ENCODE measurements at places on chromosomes 4 and X. TPM values are rescaled to one million over a fixed set of nuclear protein-coding genes. Genes with fewer than 3 reads are reported as not detected.
A peak's percentile ranks its signal among the peaks of the same experiment; 100 is the strongest.

DNA sequence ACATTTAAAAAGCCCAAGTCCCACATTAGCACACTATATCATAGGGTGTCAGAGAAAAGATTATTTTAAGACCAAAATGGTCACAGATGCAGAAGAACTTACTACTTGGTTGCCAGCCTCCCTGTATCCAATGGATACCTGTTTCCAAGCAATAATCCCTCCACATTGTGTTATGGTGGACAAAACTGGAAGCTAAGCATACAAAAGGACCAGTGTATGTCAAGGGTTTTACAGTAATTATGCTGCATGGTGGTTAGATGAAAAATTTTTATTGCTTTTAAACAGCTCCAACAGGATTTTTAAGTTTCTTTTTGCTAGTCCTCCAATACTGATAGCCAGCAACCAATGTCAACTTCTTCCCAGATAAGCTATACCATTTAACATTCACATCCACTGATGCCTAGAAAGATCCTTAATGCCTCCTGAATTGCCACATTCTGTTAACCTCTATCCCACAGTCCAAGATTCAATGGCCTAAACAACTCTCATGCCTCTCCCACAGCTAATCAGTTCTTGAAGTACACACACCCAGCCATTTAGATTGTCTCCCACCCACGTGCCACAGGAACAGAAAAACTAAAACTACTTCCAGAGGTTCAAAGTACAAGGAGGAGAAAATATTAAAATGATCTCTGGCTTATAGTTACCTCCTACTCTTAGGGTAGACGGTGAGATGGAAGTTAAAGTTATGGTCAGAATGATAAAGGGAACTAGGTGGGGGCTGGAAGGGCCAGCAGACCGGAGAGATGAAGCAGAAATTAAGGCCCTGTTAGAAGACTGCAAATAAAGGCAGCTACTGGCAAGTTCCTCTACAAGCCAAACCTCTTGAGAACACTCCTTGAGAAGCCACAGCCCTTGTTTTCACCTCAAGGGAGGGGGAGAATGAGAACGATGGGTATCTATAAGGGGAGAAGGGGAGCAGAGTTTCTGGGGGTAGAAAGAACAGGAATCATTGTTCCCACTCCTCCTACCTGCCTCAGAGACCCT, 5.5 kb downstream of the MED14 start:
- no peak for DNase-seq

- DNase-seq, result no peak
Observed at GRCh38 chr4:73674451-73674919, 54.2 kb upstream of the RASSF6 start.

Gene USP17L26
- polyA plus RNA-seq, result not detected

Gene MAGEB1
- polyA plus RNA-seq, result not detected

DNA sequence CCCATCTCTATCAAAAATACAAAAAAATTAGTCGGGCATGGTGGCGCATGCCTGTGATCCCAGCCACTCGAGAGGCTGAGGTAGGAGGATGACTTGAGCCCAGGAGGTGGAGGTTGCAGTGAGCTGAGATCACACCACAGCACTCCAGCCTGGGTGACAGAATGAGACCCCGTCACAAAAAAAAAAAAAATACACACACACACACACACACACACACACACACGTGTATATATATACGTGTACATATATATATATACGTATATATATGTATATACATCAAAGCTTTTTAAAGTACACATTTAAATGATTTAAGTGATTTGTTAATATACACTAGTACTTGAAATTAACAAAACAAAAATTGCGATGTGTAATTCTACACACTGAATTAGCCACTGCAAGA, 6.0 kb downstream of the FBXW7 start:
- DNase-seq, result no peak

DNA sequence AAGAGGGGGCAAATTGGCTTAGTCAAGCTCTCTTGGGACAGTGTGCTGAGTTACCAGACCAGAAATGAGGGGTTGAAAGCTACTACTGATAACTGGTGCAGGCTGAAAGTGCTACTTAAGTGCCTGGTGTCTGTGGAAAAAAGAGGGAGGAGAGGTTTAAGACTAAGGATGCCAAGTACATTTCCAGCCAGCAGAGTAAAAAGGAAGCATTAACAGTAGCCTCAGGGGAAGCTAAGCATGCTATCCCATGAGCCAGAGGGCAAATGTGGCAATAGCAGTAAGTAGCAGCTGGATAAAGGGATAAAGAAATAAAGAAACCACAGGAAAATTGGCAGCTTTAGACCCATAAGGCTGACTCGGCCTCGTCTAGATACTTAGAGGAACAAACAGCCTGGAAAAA, 196.3 kb upstream of the MAB21L2 start:
- DNase-seq, result peak; percentile 22

DNA sequence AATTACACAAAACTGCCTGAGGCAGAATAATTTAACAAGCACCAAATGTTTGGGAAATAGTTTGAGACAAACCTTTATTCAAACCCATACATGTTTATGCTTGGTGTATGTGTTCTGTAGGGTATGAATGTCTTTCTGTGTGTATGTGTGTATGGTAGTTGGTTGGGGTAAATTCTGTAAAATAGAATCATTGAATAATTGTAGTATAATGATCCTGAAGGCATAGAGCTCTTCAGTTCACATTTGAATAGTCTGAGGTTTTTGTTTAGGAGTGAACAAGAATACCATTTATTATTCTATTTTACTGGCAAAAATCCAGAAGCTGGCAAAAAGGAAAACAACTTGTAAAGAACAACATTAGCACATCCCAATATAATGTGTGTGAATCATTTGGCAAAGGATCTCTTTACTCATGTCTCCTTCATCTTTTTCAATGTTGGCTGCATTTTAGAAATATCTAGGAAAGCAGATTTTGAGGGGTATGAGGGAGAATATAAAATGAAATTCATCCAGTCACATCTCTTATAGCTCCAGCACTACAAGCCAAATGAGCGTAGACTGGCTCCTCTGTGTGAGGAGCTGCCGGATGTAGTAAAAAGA, 360.0 kb downstream of the CHIC1 start:
- DNase-seq, result no peak

DNA sequence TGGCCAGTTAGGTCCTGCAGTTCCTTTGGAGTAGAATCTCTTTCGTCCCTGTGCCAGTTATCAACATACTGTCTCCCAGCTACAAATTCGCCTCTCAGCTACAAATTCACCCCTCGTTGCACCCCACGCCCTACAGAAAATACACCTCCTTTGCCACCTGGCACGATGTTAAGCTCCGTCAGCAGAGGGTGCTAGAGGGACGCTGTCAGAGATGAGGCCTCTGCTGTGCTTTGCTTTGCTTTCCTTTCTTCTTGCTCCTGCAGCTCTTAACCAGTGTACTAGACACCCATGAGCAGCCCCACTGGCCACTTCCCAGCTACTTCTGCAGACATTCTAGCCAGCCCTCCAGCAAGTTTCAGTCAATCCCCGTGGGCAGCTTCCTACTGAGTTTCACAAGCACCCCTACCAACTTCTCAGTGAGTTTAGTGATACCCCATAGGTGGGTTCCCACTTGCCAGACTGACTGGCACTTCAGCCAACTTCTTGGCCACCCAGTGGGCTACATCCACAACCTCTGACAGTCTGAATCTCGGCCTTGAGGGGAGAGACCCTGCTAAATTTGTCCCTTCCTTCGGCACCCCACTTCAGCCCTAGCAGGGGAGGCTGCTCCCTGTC, 21.8 kb downstream of the HAUS3 start:
- DNase-seq, result no peak

DNA sequence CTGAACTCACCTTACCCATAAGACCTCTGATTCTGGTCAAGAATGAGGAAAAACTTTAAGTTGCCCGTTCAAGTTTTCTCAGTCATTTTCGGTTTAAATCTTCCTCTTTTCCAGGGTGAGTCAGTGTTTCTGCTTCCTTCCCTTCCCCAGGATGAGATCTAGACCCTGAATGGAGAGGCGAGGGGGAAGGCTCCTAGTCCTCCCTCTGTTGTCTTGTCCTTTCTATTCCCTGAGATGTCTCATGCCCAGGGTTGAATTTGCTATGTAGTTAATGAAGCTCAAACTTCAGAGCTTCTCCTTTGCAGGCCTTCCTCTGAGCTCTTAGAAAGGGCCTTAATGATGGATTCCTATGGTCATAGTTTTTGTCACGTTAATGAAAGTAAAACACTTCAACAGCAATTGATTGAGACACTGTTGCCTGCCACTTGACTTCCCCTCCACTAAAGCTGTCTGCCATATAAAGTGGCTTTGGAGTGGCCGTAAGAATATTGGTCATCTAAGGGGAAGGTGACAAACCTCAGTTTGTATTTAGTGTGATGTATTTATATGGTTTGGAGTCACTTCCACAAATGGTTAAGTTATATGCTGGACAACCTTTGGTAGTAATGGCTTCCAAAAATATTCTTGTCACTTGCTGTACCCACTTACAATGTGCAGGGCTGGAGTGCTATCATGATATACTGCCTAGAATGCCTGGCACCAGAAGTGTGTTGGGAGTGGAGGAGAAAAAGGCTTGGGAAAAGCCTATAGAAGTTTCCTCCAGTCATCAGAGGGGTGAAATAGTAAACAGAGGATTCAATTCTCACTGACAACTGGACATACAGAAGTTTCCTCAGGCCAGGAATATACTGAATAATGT, 24.3 kb upstream of the GPRIN3 start:
- no peak for DNase-seq

Gene RASSF6
- 2.2 TPM for polyA plus RNA-seq

Gene XK
- polyA plus RNA-seq, result 2.7 TPM

GRCh38 chrX:131830400-131831184, 192.5 kb upstream of the STK26 start:
- peak; percentile 83 for DNase-seq

Gene DMP1
- polyA plus RNA-seq, result 0.09 TPM
